H1 (cell line): ENCODE measurements at places on chromosomes 5 and 9. TPM values are rescaled to one million over a fixed set of nuclear protein-coding genes. Genes with fewer than 3 reads are reported as not detected.

GRCh38 chr5:135394095-135394494 lies 4.9 kb downstream of the MACROH2A1 start:
- H3K27me3 ChIP-seq: no peaks in the 10 kb centered on the region
- no peaks in the 10 kb centered on the region for H3K36me3 ChIP-seq
- no peak overlapping the region for H3K4me3 ChIP-seq
- no peak for DNase-seq
- H3K4me1 ChIP-seq: 0 out of 2 replicates have a peak, but pooled peaks cover 12% of the 10 kb centered on the region

DNA sequence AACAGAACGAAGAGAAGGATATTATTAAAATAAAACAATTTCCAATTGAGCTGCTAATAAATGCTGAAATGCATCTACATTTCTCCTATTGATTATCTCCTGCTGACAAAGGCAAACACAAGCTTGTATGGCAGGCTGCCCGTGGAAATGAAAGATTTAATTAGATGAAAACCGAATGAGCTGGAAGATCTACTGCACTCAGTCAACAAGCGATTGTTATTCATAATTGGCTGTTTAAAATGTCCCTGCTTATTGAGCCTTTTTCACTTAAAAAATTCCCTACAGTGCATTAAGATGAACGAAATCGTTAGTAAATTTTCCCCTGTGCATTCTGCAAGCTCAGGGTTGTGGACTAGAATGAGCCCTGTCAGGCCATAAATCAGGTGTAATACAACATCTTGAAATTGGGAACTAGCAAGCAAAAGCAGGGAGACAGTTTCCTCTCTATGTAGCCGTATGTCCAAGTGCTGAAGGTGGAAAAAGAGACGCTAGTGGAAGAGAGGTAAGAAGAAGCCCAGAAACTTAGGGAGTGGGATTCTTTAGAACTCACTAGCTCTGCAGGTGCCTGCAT lies 28.5 kb upstream of the KIF4B start:
- no peak overlapping the region for H3K4me3 ChIP-seq
- H3K27ac ChIP-seq: no peak overlapping the region
- H3K27me3 ChIP-seq: no peaks in the 10 kb centered on the region
- DNase-seq: no peak
- no peaks in the 10 kb centered on the region for H3K4me1 ChIP-seq

DNA sequence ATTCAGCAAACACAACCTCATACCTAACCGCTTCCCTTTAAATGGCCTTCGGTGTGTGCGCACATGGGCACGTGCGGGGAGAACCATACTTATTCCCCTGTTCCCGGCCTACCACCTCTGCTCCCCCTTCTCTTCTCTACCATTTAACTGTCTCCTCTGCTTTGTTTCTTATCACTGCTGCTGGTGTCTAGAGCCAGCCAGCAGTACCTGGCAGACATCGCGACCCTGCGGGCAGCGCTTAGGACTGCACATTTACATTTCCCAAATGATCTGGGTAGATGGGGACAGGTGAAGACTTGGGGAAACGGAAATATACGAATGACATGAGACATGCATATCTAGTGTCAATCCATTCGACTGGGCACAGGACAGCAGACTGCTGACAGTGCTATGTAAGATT lies 56.6 kb downstream of the PSMB7 start:
- H3K4me1 ChIP-seq: no peaks in the 10 kb centered on the region
- H3K27ac ChIP-seq: no peak overlapping the region
- H3K27me3 ChIP-seq: no peaks in the 10 kb centered on the region
- DNase-seq: no peak
- H3K4me3 ChIP-seq: no peak overlapping the region

DNA sequence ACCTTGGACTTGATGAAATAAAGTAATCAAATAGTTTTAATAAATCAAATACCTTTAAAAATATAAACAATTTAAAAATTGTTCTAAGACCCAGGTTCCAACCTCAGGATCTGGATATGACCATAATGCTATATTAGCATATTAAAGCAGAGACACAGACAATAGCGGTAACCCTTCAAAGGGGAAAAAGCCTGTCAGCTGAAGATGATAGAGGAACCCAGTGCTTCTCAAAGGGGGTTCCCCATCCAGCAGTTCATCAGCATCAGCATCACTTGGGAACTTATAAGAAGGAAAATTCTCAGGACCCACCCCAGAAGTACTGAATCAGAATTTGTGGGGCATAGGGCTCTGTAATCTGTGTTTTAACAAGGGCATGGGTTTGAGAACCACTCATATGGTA lies 519.6 kb downstream of the RAB3C start:
- no peaks in the 10 kb centered on the region for H3K27me3 ChIP-seq
- no peaks in the 10 kb centered on the region for H3K36me3 ChIP-seq
- no peak for DNase-seq
- no peaks in the 10 kb centered on the region for H3K4me1 ChIP-seq

GRCh38 chr5:146883511-146883910 lies 5.0 kb upstream of the PPP2R2B start:
- no peak overlapping the region for H3K4me3 ChIP-seq
- peaks cover 6% of the 10 kb centered on the region; the same call in 1 of the 2 replicates for H3K4me1 ChIP-seq
- no peak for DNase-seq
- no peak overlapping the region for H3K27ac ChIP-seq

DNA sequence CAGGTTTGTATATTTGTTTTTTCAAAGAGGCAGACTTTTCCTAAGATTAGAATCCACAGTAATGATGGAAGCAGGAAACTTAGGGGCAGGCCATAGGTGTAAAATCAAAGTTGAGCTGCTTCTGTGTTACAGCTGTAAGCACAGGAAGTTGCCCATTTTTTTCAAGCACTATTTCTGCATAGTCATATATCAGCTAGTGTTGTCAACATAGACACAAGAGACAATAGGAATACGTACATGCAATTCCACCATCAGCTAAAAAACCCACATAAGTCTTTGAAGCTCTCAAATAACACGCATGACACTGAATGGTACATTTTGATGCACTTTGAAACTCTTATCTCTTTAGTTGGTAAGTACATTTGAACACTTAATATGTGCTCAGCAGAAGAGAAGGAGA lies 20.2 kb upstream of the SMIM15 start:
- no peak overlapping the region for H3K4me3 ChIP-seq
- no peaks in the 10 kb centered on the region for H3K36me3 ChIP-seq
- H3K27me3 ChIP-seq: no peaks in the 10 kb centered on the region
- DNase-seq: no peak

DNA sequence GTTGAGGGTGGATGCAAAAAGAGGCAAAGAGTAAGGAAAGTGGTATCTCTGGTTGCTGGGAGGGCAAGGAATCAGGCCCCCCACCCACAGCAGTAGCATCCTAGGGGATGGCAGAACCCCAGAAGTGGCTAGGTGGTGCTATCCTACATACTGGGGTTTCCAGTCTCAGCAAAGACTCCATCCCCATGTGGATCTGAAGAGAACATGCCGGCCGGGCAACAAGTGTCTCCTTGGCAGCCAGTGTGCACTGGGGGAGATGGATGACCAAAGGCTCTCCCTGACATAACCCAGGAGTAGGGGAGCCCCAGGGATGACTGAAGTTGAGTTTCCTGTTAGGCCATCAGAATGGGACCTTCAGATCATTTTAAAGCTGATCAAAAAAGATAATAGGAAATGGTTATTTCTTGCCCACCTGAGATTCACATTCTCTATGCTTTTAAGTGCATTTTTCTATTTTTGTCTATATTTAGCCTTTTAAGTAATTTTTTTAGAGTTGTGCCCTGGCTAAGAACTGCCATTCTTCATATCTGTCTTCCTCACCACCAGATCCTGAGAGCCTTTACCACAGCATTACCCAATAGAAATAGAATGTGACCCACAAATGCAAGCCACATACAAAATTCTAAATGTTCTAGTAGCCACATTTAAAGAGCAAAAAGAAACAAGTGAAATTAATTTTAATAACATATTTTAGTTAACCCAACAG lies 78.7 kb upstream of the SMIM23 start:
- no peak for DNase-seq
- H3K4me3 ChIP-seq: no peak overlapping the region
- no peaks in the 10 kb centered on the region for H3K36me3 ChIP-seq
- H3K27ac ChIP-seq: no peak overlapping the region

GRCh38 chr5:2039180-2039531 lies 156.4 kb upstream of the IRX4 start:
- no peak overlapping the region for H3K4me3 ChIP-seq
- DNase-seq: no peak
- H3K4me1 ChIP-seq: peaks cover 8% of the 10 kb centered on the region
- no peaks in the 10 kb centered on the region for H3K27me3 ChIP-seq
- H3K36me3 ChIP-seq: no peaks in the 10 kb centered on the region

DNA sequence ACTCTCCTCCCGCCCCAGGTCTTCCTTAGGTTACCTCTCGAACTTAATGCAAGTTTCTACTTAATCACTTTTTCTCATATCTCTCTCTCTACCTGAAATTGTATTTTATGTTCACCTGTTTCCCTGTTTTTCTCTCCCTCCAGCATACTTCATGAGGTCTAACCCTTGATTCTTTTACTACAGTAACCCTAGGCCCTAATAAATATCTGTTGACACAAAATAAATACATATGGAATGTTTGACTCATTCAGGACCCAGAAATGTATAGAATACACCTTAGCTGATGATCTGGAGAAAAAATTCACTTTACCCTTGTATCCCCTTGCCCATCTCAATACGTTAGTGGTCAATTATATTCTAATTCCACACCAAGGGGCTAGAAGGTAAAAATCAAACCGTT lies 250.9 kb upstream of the PTGER4 start:
- H3K27me3 ChIP-seq: no peaks in the 10 kb centered on the region
- no peak for DNase-seq
- H3K36me3 ChIP-seq: no peaks in the 10 kb centered on the region
- no peaks in the 10 kb centered on the region for H3K4me1 ChIP-seq
- H3K4me3 ChIP-seq: no peak overlapping the region
- H3K27ac ChIP-seq: no peak overlapping the region

- no peak overlapping the region for H3K4me3 ChIP-seq
- H3K36me3 ChIP-seq: no peaks in the 10 kb centered on the region
- H3K4me1 ChIP-seq: no peaks in the 10 kb centered on the region
- H3K27me3 ChIP-seq: peaks cover 2% of the 10 kb centered on the region; the same call in 1 of the 2 replicates
- DNase-seq: no peak
These were observed 304.7 kb upstream of the CLINT1 start for GRCh38 chr5:158163451-158164295.

- peak; percentile 88 for DNase-seq
- peak overlapping the region; percentile 58 for H3K4me3 ChIP-seq
- H3K4me1 ChIP-seq: peaks cover 6% of the 10 kb centered on the region; the same call in 1 of the 2 replicates
These were observed 13.1 kb downstream of the LRRC26 start for GRCh38 chr9:137156567-137157375.

- H3K4me3 ChIP-seq: peak overlapping the region; percentile 28; the same call in 1 of the 2 replicates
- no peak overlapping the region for H3K27ac ChIP-seq
- H3K27me3 ChIP-seq: peaks cover 91% of the 10 kb centered on the region
- H3K4me1 ChIP-seq: peaks cover 36% of the 10 kb centered on the region
These were observed 1.3 kb upstream of the EBF1 start for GRCh38 chr5:159100782-159101646.

GRCh38 chr5:80976985-80977384 lies 16.8 kb downstream of the RASGRF2 start:
- no peak for DNase-seq
- H3K27me3 ChIP-seq: no peaks in the 10 kb centered on the region
- no peak overlapping the region for H3K27ac ChIP-seq
- no peak overlapping the region for H3K4me3 ChIP-seq
- H3K36me3 ChIP-seq: no peaks in the 10 kb centered on the region

MAMDC4 gene
- 4.5 TPM in 2 replicates for total RNA-seq

CTSV gene
- total RNA-seq: 113 and 114 TPM in 2 replicates

GLRA1 gene
- total RNA-seq: not detected in 2 replicates

C9orf152 gene
- total RNA-seq: not detected in 2 replicates

RNF183 gene
- total RNA-seq: not detected in 2 replicates

FGFR4 gene
- total RNA-seq: 74.3 and 88.4 TPM in 2 replicates

CCNB1 gene
- 338 and 342 TPM in 2 replicates for total RNA-seq
